Natural killer cell treated with Interleukin-12 subunit alpha and Interleukin-12 subunit beta and Interleukin-15 and Interleukin-18, amount 100 ng/mL, for 72 hours (primary cell): ENCODE measurements at places on chromosomes 5 and 9. TPM values are rescaled to one million over a fixed set of nuclear protein-coding genes. Genes with fewer than 3 reads are reported as not detected.

The SYK gene
- total RNA-seq = 53.0 TPM

The TRIM23 gene
- total RNA-seq = 9.6 TPM

The HTR4 gene
- total RNA-seq = not detected

The PIP5KL1 gene
- 2.7 TPM for total RNA-seq

The SLC34A3 gene
- total RNA-seq = not detected

The PPP1R26 gene
- total RNA-seq = 3.7 TPM

The OR4F3 gene
- not detected for total RNA-seq

The TMEM171 gene
- total RNA-seq = 1.4 TPM

The LSM11 gene
- total RNA-seq = 7.9 TPM

The SH3RF2 gene
- total RNA-seq = 0.07 TPM

The PRRT1B gene
- total RNA-seq = not detected

The IL4 gene
- total RNA-seq = 2.6 TPM

The PCDHB2 gene
- not detected for total RNA-seq

The ZNF354B gene
- total RNA-seq = 18.7 TPM

The CATSPER3 gene
- 0.52 TPM for total RNA-seq

The SPATA31E1 gene
- not detected for total RNA-seq

The INSYN2B gene
- not detected for total RNA-seq

The CDO1 gene
- total RNA-seq = not detected

The PCDHGB5 gene
- 1.7 TPM for total RNA-seq

The QRFP gene
- not detected for total RNA-seq

The MLANA gene
- not detected for total RNA-seq

The CARTPT gene
- total RNA-seq = not detected

The TMEM232 gene
- total RNA-seq = 0.86 TPM

The SH2D3C gene
- total RNA-seq = 23.9 TPM

The DNAJC18 gene
- total RNA-seq = 11.9 TPM

The BHMT2 gene
- total RNA-seq = not detected

The GPX3 gene
- not detected for total RNA-seq

The GARIN3 gene
- not detected for total RNA-seq

The FOXD4L5 gene
- total RNA-seq = 0.21 TPM

The MOB3B gene
- total RNA-seq = 0.11 TPM

The PAIP2 gene
- total RNA-seq = 38.1 TPM

The INSL6 gene
- total RNA-seq = not detected

The PHYHD1 gene
- 1.1 TPM for total RNA-seq

The RPP25L gene
- 22.7 TPM for total RNA-seq

The NKD2 gene
- total RNA-seq = 0.53 TPM

The RGS7BP gene
- not detected for total RNA-seq

The GRAMD2B gene
- total RNA-seq = 10.6 TPM

The FCN1 gene
- total RNA-seq = not detected

The EFNA5 gene
- 1.2 TPM for total RNA-seq

The SV2C gene
- 0.06 TPM for total RNA-seq

The PCDHAC2 gene
- not detected for total RNA-seq

The IL31RA gene
- total RNA-seq = 3.0 TPM

The DOCK2 gene
- total RNA-seq = 461 TPM

The CDK5RAP2 gene
- total RNA-seq = 73.4 TPM

The SH3GL2 gene
- total RNA-seq = not detected

The SLC34A1 gene
- not detected for total RNA-seq

The CDC20B gene
- not detected for total RNA-seq

The HNRNPAB gene
- 481 TPM for total RNA-seq
